ENCODE measurements at places on chromosomes 7 and 10.

- peak; percentile 82 for DNase-seq
These were observed 59.4 kb downstream of the CDK14 start for GRCh38 chr7:90655566-90655965.

GRCh38 chr10:79390551-79391229 lies 43.4 kb downstream of the PPIF start:
- no peak for DNase-seq

DNA sequence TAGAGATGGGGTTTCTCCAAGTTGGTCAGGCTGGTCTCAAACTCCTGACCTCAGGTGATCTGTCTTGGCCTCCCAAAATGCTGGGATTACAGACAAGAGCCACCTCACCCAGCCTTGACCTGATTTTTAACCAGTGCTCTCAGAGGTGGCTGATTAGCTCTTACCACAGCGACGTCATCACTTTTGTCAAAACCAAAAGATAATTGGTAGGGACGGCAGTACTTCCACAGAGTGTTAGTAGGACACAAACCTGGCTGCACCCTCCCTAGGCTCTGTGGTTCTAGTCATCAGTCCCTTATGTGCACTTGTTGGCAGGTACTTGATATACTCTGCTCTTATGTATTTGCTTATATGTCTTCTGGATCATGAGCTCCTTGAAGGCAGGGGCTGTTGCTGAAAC lies 74.0 kb downstream of the GPR141 start:
- DNase-seq, result no peak

- DNase-seq, result no peak
These were observed 285.1 kb downstream of the ZEB1 start for GRCh38 chr10:31604096-31604495.

DNA sequence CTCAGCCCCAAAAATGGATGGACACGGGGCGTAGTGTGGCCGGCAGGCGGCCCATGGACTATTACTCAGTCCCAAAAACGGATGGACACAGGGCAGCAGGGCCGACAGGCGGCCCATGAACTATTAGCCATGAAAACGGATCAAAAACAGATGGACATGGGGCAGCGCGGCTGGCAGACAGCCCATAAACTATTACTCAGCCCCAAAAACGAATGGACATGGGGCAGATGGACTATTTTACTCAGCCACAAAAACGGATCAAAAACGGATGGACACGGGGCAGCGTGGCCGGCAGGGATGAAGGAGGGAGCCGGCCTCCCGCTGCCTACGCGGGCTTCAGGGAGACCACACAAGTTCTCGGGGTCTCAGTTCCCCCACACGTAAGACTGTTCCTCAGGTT lies 32.9 kb downstream of the GPER1 start:
- no peak for DNase-seq

DNA sequence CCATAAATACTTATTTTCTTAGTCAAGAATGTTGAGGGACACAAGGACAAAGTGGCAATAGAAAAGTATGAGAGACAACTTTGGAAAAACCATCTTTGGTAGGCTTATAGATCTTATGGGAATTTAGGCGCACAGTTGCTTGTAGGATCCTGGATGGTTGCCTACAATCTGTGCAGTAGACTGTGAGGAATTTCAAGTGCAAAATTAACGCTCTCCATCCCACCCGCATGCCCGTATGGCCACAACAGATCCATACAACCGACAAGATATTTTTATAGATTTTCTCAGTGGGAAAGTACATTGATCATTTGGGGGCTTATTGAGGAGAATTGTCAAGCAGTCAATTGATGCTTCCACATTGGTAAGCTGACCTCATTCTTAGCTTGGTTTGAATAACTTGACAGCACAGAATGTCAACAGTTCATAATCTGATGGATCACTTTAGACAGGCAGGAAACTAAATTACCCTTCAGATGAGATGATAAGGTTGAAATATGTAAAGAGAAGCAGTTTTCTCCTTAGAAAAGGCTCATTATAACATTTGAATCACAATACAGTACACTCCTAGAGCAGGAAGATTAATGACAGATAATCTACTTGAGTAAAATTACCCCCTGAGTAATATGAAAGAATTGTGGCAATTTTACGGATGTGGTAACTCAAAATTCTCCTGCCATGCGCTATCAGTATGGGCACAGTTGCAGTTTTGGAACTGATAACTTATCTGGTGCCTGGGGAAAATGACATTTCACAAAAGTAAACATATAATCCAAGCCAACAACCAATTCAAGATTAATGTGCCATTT lies 479.7 kb downstream of the KIF20B start:
- DNase-seq, result no peak

DNA sequence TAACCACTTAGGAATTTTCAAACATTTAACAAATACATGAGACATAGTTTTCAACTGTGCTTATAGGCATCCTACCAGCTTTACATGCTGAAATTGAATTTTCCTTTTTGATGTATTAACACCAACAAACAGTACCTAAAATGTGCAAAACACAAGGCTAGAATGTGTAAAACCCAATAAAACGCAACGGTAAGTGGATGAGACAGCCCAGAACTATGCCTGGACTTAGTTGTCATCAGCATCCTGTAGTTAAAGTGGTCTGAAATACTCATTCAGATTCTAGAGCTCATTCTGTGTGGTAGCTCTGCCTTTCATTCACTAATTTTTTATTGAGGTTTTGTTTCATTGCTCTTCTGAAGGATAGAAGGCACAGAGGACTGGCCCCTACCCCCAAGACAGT lies 137.1 kb downstream of the BMPER start:
- DNase-seq, result no peak

Measured in astrocyte of the cerebellum (primary cell).